CD8-positive, alpha-beta T cell (primary cell): ENCODE measurements at places on chromosomes 6 and 20.
A peak's percentile ranks its signal among the peaks of the same experiment; 100 is the strongest.

DNA sequence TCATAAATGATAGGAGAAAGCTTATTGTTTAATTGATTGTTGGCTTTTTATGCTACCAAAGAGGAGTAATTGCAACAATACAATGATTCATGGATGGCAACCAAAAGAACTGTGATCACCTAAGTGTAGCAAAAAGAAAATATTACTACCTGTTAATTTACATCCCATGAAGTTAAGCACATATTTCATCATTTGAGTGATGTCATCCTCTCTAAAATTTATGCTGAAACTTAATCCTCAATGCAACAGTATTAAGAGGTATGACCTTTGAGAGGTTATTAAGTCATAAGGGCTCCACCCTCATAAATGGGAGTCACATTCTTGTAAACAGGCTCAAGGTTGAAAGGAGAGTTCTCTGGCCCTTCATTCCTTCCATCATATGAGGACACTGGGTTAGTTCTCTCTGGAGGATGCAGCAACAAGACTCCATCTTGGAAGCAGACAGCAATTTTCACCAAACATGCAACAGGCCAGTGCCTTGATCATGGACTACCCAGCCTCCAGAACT is 190.6 kb upstream of the GRIK2 start:
- no peak for DNase-seq

- DNase-seq = no peak
These were observed 134.9 kb upstream of the STMND1 start for GRCh38 chr6:16966791-16967469.

DNA sequence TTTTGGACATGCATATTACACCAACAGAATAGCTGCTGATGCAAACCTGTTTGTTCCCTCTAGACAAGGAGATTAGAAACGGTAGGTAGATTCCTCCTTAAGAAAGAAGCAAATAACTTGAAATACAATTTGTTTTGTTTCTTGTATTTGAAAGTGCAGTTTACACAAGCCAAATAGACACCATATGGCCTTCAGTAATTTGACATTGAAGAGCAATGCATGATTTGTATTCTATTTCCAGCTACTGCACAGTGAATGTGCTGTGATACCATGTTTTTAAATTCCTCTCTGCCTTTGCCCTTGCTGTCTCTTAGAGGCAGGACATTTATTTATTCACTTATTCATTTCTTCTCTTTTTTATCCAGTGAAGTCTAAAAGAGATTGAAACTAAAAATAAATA is 31.9 kb upstream of the ANKEF1 start:
- no peak for DNase-seq

DNA sequence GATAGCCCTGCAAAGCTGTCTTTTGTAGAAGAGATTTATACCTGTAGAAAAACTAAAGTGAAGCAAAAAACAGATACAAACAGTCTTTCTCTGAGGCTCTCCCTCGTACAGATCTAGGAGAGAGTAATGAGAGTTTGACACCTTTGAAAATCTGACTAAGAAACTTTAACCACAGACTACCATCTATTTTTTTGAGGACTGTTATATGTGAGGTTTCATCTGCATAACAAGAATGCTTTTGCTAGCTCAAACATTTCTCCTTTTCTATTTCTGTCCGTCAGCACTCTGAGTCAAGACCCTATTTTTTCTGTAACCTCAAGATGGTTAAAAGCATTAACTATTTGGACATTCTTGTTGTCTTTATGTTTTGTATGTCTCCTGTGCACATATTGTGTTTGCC is 193.0 kb downstream of the BTBD3 start:
- no peak for DNase-seq

DNA sequence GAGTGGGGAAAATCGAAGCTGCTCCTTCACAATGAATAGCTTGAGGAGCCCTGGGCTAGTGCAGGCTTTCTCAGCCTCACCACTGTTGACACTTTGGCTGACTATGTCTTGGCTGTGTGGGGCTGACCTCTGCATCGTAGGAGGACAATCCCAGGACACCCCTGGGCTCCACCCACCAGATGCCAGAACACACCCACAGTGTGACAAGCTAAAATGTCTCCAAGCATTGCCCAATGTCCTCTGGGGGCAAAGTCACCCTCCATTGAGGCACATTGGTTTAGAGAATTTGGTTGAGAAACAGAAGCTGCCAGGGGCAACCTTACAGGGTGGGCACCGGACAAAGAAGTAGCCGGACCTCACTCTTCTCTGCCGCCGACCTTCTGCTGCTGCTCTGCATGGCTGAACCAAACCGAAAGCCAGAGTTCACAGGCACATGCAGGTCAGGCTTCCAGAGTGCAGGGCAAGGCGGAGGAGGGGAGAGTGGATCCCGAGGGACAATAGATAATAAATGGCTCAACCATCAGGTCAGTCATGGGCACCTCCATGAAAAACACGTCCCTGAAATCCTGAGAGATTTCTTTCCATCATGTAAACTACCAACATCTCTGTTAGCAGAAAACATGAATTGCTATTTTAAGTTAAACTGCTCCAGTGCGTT is 189.0 kb downstream of the LRFN2 start:
- no peak for DNase-seq

- DNase-seq = no peak
These were observed 9.9 kb upstream of the GTSF1L start for GRCh38 chr20:43736588-43737158.

GRCh38 chr6:85684809-85685171 is 42.1 kb upstream of the SYNCRIP start:
- no peak for DNase-seq

GRCh38 chr6:11397622-11398450 is 139.7 kb upstream of the TMEM170B start:
- no peak for DNase-seq

GRCh38 chr20:47876311-47877088 is 91.2 kb upstream of the SULF2 start:
- DNase-seq = no peak

- DNase-seq = no peak
These were observed 4.8 kb upstream of the BTNL2 start for GRCh38 chr6:32411566-32412327.

- no peak for DNase-seq
These were observed 418.4 kb downstream of the CD109 start for GRCh38 chr6:74114428-74114827.

DNA sequence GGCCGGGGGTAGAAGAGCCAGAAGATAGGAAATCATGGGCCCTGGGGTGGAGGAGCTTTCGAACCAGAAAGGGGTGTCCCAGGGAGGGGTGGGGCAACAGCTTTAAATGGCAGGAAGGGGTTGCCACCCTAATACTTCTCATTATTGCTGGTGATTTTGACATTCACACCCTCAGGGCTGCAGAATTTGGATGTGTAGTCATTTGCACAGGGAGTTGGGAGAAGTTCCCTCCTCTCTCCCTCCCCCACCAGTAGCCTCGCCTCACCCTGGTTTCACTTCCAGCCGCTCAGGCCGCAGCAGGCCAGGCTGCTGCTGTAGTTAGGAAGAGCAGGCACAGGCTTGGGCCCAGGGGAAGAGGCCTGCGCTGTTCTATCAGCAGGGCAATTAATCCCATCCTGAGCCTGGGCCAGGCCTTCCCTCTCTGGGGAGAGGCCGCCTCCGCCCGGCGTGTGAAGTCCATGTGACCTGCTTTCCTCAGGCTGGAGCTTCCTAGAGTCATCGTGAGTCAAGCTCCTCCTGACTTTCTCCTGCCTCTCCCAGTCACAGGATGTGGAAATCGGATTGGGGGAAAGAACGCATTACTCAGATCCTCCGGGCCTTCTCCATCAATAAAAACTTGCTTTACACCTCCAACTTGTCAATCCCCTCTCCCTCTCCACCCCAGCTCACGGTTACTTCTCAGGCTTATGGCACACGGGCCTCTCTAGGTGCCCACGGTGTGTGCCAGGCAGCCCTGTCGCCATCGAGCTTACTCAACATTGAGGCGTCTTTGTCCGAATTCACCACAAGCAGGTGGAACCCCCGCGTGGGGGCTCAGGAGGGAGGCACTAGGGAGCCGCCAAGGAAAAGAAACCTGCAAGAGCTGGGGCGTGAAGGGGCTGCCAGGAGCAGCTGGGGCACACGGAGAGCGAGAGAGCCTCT is 7.8 kb downstream of the ADTRP start:
- no peak for DNase-seq

- no peak for DNase-seq
These were observed 3.4 kb upstream of the HLA-A start for GRCh38 chr6:29938746-29939508.

DNA sequence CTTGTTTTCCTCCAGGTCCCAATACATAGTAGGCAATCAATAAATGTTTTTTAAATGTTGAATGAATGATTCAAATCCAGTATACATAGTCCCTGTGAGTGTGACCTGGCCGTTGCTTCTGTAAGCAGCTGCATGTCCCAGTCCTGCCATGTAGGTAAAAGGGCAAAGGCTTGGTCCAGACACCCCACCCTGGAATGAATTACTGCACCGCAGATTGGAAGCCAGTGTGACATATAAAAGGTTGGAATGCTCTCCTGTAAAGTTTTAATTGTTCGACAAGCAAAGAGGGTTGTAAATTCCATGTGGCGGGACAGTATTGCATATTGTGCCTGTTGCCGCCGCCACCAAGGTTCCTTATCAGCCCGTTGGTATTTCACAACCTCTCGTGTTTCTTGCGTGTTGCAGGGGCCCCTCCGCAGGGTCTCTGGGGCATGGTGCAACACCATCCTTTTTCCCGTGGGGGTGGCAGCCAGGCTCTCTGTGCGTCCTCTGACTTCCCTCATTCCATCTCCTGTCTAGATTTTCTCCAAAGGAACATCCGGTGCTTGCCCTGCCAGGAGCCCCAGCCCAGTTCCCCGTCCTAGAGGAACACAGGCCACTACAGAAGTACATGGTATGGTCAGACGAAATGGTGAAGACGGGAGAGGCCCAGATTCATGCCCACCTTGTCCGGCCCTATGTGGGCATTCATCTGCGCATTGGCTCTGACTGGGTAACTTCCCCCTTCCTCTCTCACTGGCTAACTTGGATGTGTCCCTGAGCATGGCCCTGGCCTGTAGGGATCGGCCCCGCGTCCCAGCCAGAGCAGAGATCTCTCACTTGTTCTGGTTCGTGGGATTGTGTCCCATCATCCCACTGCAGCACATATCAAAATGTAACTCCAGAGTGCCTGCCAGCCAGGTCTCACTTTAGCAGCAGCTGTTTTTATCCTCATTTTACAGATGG is 20.3 kb downstream of the POFUT1 start:
- no peak for DNase-seq

DNA sequence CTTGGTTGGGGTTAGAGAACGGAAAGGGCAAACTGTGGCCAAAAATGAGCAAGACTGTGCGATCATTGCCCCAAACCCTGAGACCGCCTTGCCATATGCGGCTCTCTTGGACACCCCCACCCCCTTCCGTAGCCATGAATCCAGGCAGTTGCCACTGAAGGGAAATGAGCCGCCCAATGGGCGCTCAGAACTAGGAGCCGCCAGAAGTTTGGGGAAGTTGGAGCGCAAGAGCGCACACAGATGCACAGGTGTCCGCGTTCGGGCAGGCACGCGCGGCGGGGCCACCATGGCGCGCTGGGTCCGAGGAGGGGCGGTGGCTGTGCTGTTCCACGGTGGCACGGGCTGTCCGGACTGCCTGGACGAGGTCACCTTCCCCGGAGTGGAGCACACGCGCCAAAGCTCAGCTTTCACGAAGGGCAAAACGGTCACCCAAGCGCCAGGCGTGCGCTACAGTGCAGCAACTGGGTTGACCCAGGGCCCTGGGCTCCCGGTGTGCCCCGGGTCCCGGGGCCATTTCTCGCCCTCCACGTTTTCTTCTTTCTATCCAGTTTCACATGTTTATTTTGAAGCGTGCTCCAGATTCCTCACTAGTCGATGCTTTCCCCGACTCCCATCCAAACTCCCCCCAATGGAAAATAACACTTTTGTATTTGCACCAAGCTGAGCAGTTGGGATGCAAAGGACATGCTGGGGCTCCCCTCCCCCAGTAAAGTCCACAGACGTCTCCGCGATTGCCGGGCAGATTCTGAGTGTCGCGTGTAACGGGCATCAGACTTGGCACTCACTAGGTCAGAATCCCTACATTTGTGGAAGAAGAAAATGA is 906 bp upstream of the PDE10A start:
- DNase-seq = no peak

GRCh38 chr6:16991981-16992629 is 109.7 kb upstream of the STMND1 start:
- no peak for DNase-seq

DNA sequence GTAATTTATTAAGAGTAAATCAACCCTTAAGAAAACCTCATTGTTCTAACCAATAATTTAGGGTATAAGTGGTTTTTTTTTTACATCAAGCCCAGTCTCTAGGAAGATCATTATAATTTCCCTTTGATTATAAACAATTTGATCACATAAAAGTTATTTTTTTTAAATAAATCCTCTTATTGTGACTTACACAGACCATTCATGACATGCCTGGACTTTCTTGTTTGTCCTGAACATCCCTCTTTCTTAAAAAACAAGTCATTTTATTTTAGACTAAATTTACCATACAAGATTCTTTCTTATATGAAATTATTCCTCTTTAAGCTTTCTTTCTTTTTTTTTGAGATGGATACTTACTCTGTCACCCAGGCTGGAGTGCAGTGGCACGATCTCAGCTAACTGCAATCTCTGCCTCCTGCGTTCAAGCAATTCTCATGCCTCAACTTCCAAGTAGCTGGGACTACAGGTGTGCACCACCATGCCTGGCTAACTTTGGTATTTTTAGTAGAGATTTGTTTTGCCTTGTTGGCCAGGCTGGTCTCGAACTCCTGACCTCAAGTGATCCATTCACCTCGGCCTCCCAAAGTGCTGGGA is 53.6 kb upstream of the AGPAT4 start:
- DNase-seq = no peak

- DNase-seq = no peak
These were observed 359.4 kb downstream of the EPHA7 start for GRCh38 chr6:93059911-93060310.

- DNase-seq = no peak
These were observed 53.6 kb downstream of the MAP3K5 start for GRCh38 chr6:136738692-136739057.

DNA sequence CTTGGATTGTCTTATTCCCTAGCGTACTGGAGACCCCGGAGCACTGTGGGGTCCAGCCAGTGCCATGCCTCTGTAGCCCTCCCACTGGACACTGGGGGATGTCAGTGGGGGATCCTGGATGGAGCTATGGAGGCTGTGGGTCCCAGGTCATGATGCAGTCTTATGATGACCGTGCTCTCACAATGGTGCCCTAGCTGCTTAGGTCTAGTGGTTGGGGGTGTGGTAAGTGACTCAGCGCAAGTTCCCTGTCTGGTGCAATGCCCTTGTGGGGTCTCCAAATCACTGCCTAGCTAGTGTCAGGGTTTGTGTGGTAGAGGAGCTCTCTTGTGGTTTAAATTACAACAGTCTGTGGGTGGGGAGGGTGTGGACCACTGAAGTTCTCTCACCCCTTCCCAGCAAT is 135.4 kb downstream of the CDC5L start:
- no peak for DNase-seq

GRCh38 chr6:130964289-130964688 is 98.8 kb downstream of the EPB41L2 start:
- no peak for DNase-seq

- DNase-seq = peak; percentile 48
These were observed 30.5 kb upstream of the HFE start for GRCh38 chr6:26056583-26057350.

GRCh38 chr6:134511984-134512683 is 194.2 kb upstream of the SGK1 start:
- no peak for DNase-seq

- no peak for DNase-seq
These were observed 5.2 kb downstream of the BICRAL start for GRCh38 chr6:42787063-42787472.
